CD4-positive, alpha-beta T cell treated with Interferon alpha-2 for 1 hour (primary cell): ENCODE measurements at places on chromosomes 16 and 17.

DNA sequence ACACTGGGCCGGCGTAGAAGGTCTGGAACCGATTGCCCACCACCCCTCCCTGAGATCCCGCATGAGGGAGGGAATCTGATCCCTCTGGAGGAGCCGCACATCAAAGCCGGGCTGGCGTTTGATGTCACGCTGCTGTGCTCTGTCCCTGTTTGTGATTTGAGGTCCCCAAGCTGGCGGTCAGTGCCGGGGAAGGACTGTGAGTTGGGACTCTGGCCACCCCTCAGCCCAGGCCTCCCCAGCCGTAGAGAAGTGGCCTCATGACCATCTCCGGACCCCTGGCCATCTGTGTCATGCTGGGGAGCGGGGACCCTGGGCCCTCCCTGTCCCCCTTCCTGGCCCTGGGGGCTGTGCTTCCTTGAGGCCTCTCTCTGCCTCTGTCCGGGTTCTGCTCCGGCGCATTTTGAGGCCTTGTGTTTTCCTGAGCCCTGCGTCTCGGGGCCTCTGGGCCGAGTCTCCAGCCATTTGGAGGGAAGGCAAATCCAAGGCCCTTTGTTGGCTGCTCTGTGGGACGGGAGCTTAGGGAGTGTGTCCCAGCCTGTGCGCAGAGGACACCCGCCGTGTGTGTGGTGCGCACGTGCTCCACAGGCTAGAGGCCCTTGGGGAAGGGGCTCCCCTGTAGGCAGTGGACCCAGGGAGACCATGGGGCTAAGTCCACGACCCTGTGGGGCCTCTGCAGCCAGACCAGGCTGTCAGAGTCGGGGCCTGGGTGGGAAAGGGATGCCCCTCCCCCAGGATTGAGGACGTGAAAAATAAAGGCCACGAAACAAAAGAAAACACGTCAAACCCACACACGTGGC, 15.1 kb downstream of the ASPSCR1 start:
- DNase-seq, result no peak

GRCh38 chr16:85246473-85246872, 134.2 kb upstream of the CIBAR2 start:
- no peak for DNase-seq

- no peak for DNase-seq
Measured at GRCh38 chr16:21156767-21157467, 1.6 kb upstream of the LDAF1 start.

- DNase-seq, result no peak
Measured at GRCh38 chr17:4604111-4604644, 19.8 kb downstream of the SMTNL2 start.

- DNase-seq, result no peak
Measured at GRCh38 chr17:6196355-6196754, 126.2 kb downstream of the WSCD1 start.

DNA sequence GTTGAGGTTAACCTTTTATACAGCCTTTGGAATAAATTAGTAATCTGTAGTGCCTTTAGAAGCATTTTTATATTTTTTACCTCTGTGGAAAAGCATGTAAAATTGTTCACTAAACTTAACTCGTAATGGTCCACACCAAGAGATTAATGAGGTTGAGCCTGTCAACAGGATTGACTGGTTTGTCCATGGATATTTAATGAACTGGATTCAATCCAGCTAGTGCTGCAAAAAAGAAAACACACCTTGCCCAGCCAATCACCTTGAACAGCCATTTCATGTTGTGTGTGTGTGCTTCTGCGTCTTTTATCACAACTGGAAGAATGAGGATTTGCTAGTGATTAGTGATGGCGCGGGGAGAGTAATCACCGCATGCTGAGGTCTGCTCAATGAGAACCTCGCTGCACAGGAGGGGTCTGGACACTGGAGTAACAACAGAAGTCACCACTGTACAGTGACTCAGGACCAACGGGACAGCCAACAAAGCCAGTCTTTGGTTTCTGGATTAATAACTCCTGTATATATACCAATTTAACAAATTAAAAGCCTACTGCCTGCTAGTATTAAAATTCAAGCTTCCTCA, 33.7 kb downstream of the LITAFD start:
- no peak for DNase-seq

DNA sequence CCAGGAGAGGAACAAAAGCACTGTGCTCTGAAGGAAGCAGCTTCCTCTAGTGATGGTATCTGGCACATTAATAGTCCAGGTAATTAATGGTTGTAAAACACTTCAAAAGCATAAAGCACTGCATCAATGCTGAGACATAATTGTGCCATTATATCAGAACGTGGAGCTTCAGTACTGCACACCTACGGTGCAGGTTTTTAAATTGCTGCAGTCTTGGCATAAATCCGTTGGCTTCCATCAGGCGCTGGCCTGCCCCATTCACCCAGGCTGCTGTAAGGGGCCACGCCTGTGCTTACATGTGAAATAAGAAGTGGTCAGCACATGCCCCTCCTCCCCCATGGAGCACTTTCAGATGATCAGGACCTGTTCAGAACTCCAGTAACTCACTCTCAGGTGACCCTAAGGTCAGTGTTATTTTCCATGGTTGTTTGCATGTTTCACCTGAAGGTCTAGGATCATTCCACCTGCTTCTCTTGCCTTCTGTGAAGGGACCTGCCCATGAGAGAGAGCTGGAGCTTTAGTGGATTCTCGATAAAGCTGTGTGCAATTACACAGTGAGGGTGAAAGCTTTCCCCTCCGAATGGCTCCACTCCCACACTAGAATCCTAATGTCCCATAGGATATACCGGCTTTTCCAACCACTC, 345.3 kb downstream of the CA10 start:
- no peak for DNase-seq
